ENCODE measurements at places on chromosomes 12 and 14.

- no peak for DNase-seq
These were observed 329.7 kb downstream of the TMEM121 start for GRCh38 chr14:105855893-105856675.

DNA sequence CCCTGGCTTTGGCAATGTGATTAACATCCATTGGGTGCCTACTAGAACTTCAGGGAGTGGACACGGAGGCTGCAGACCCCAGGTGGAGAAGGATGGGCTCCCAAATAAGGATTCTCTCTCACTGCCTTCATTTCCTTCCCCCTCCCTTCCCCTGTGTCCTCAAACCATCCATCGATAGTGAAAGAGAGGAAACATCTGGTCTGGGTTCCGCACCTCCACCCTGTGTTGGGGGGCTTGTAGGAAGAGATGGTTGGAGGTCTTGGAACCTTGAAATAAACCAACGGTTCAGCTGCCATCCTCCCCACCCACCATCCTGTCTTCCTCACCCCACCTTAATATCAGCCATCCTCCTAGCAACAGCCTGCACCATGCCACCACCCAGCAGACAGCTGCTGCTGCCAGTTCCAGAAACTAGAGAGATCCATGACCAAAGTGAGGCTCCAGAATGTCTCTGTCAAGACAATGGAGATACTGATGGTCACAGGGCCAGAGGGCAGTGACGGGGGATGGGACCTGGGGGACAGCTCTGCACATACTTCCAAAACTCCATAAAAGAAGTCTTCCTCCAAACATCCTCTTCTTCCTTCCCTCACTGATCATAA lies 153.1 kb upstream of the CCND2 start:
- DNase-seq: no peak

DNA sequence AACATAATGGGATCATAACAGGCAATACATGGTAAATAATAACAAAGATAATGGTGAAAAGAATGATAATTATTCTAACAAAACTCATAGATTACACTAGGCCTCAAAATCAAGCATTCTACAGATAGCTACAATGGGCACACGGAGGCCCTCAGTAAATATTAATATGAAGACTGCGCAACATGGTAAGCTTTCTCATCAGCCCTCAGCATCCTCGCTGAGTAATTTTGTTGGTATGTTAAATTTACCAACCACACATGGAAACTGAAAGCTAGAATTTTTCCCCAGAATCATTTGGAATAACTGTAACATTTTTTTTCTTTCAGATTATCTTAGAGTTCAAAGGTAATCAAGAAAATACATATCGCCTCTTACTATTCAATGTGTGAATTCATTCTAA lies 74.2 kb upstream of the PYGL start:
- DNase-seq: no peak

DNA sequence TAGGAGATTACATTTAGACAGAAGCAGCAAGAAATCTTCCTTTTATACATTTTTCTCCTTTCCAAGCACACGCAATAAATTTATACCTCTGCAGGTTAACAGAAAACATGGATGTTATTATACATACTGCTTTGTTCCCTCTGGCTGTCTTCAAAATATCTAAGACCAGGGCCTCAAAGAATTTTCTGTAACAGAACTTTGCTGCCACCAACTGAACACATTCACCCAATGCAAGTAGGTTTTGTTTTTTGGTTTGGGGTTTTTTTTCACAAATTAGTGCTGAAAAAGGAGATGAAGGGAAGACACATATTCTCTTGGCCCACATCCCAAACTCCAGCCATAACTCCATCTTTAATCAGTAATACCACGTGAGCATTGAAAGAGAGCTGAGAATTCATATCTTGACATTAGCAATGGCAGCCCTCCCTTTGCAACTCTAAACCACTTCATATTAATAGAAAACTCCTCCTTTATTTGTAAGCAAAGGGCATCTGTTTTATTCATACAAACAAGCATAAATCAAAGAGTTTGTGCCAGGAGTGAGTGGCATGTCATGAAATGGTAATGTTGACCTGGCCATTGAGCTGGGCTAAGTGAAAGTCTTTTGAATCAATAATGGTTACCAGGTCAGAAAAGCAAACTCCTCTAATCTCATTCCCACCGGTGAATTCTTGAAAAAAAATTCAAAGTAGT lies 150.8 kb upstream of the FSCB start:
- DNase-seq: no peak

GRCh38 chr14:95504135-95505029 lies 12.1 kb downstream of the SYNE3 start:
- no peak for DNase-seq

DNA sequence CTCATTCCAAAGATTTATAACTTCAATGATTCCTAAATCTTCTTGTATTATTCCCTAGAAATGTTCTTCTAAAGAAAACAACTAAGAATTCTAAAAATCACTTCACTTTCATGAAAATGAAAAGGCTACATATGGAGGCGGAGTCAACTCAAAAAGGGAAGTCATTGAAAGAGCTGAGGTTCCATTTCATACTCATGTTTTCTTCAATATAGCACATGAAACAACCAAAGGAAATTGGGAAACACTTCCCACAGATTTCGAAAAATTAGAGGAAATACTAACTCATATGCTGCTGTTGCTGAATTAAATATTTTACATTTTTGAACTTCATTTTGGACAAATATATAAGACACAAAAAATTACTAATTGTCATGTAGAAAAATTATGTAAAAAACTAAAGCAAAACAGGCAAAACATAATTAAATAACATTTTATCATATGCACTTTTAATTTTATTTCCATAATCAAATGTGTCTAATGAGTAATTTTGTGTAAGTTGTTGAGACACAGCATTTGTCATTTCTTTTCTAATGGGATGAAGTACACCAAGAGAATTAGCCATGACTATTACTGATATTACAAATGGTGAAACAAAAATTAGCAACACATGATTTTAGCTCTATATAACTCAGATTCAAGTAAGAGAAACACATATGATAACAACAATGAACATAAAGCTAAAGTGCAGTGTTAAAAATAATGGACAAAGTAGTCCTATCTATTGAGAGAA lies at the start of gene CD163:
CD163 (minus strand) TSS at position 92 of the 730 bp plus-strand sequence; CDS start at position 5, 87 bp downstream.
- DNase-seq: no peak

Data from activated naive CD4-positive, alpha-beta T cell treated with Interleukin-2 at 50 U/mL for 16 hours (primary cell).